Cortex of kidney (tissue), 1 donor: ENCODE measurements at places on chromosomes 4 and X.

DNA sequence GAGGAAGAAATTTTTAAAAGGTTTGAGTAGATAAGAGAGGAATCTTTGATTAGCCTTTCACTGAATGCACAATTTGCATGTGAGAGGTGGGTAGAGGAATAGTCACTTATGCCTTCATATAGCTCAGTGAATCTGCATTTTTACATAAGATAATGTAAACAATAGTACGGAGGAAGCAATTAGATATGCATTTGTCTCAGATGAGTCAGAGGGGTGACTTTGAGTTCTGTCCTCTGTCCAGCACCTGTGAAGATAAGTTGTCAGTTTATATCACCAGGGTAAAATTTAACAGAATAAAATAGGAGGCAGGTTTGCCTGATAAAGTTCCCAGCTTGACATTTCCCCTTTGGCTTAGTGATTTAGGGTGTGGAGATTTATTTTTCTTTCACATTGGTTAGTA is 841.9 kb downstream of the PCDH18 start:
- DNase-seq: no peak

DNA sequence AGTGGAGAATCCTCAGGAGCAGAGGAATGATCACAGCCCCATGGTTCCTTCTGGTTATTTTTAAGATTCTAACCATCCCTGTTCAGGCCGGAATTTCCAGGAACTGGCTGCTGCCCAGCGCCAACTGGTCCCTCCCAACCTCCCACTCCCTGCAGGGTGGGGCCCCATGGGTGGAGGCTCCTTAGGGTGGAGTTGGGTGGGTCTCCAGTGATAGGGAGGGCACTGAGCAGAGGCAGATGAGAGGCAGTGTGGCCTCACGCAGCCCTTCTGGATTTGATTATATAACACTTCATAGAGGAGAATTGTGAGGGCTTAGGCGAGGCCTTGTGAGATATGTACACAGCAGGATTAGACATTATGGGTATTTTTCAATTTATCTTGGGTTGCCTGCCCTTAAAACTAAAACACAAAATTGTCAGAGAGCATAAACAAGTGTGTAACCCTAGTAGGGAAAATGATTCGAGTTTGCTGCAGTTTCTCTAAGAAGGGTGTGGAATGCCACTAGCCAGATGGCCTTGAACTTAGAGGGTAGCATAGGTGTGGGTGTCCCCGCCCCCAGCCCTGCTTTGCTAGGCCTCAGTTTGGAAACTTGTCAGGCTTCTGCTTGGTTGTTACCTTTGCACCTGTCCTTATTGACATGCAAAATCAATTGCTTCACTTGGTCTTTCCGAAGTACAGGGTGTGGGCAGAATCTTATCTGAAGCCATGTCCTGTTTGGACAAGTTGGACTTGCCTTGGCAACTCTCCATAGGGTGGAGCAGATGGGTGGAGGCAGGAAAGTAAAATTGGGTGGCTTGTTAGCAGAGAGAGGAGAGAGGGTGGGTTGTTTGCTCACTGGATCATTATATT is 9.4 kb downstream of the KLF3 start:
- no peak for DNase-seq

- no peak for DNase-seq
Measured at GRCh38 chr4:120709991-120710390, 212.5 kb downstream of the PRDM5 start.

DNA sequence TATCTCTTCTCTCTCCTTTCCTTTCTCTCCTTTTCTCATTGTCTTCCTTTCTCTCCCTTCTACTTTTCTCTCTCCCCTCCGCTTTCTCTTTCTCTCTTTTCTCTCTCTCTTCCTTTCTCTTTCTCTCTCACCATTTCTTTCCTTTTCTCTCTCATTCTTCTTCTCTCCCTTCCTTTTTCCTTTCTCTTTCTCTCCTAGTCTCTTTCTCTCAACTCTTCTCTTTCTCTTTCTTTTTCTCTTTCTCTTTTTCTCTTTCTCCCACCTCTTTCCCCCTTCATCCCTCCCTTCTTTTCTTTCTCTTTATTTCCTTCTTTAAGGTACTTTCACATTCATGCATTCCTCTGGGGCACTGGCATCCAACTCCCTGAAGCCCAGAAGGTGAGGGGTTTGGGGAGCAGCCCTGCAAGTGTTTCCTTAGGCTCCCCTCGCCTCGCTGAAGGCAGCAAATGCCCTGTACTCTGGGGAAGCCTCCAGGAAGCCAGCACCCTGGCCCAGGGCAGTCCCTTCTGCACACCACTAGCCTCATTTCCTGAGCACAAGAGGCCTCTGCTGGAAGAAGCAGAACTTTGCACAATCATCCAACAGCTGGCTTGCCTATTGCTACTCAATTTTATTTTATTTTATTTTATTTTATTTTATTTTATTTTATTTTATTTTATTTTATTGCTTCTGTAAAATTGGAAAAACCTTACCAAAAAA is 124.2 kb downstream of the NFKB1 start:
- no peak for DNase-seq

DNA sequence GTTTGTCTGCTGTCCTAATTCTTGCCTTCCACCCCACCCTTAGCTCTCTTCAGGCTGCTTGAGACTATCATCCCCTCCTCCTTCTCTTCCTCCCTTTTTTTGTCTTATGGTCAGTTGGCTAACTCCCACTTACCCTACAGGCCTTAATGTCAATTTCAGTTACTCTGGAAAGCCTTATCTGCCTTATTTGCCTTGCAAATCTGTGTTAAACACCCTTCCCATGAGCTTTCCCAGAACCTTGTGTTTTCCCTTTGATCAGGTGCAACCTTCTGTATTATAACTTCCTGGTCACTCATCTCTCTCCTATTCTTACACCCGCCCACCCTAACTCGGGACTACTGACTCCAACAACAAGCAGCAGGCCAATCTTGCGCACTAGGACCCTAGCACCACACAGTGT is 74.8 kb downstream of the COX18 start:
- no peak for DNase-seq

- no peak for DNase-seq
Measured at GRCh38 chr4:140743194-140743931, 12.8 kb downstream of the TBC1D9 start.

GRCh38 chr4:140170299-140170698 is 16.3 kb upstream of the MAML3 start:
- no peak for DNase-seq

DNA sequence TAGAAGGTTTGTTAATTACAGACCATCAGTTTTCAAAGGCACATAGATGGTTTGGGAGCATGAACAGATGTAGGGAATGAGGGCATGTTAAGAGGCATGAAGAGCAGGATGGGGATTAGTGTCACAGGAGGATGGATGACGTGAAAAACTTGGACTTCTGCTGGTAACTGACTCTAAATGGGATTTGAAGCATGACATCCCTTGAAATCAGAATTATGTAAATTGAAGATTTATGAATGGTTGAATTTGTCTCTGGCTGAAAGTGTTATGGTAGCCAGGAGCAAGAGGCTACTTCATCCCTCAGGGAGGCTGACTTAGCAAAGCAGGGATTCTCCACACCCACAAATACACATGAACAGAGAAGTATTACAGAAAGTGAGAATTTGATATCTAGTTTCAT is 454.6 kb downstream of the MAGEB5 start:
- no peak for DNase-seq

DNA sequence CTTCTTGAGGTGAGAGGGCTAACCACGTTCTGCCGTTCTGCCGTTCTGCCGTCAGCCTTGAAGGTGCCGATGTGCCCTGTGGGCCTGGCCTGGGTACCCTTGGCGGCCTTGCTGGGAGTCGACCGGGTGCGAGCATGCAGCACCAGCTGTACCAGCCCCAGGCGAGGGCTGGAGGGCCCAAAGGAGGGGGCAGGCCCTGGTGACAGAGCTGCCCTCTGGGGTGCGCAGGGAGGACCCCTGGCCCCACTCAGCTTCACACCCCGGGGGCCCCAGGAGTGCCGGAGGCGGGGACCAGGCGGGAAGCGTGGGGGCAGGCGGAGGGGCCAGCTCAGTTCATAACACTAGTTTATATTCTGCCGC is 22.1 kb downstream of the UVSSA start:
- DNase-seq: no peak

DNA sequence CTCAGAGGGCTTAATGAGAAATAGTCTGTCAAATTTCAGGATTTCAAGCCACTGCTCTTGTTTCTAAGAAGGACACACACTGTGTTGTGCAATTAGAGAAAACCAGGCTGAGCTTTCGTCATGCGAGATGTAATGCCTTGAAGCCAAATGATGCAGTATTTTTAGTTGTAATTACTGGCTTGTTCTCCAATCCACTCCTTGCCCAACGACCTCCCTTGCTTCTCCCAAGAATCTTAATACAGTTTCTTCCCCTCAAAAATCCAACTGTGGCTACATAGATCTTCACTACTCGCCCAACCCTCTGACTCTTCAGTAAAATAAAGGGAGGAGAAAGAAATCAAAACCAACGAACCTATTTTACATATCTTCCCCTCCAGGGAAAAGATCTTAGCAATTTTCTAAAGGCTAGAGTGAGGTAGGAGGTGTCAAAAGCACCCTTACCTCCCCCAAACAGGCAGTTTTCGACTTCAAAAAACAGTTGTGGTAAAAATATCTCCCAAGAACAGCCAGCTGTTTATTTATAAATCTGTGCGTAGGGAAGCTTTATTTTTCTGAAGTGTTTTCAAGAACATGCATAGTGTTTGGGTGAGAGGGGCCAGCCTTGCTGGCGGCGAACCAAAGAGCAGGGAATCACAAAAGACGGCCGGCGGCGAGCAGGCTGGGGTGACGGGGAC is 68.7 kb downstream of the MGST2 start:
- DNase-seq: no peak

GRCh38 chr4:1326751-1327525 is 20.1 kb upstream of the UVSSA start:
- no peak for DNase-seq

DNA sequence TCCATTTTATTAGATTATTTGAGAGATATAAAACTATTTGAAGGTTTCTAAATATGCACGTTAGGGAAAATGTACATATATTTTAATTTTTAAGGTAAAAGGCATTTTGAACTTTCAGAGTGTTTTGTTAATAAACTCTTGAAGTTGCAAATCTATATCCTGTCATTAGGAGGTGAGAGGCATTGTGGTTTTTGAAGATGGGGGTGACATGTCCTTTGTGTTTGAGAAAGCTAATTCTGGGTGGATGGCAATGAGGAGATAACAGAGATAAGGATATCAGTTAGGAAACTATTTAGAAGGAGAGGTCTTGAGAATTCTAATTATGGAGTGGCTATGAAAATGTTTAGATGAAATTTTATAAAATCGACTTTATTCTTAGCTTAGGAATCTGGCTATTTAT is 6.1 kb downstream of the STIM2 start:
- no peak for DNase-seq

DNA sequence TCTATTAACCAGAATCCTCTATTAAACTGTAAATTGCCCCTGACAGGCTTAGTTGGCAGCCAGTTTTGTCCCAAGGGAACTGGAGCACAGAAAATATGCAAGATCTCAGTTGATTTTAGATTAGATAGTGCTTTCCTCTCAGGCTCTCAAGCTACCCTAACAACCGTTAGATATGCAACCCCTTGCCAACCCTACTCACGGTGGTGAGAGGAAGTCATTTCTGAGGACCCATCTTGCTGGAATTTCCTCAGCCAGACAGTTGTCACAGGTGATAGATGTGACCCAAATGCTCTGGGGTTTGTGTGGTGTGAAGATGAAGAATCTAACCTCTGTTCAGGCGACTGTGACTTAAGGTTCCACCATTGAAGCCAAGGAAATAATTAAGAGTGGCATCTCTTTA is 447.1 kb downstream of the MID1IP1 start:
- DNase-seq: no peak

- no peak for DNase-seq
Measured at GRCh38 chr4:16386711-16387320, 160.5 kb upstream of the TAPT1 start.

- DNase-seq: no peak
Measured at GRCh38 chrX:84123585-84123984, 64.4 kb downstream of the RPS6KA6 start.

- no peak for DNase-seq
Measured at GRCh38 chrX:110614596-110614995, 181.0 kb downstream of the CHRDL1 start.

DNA sequence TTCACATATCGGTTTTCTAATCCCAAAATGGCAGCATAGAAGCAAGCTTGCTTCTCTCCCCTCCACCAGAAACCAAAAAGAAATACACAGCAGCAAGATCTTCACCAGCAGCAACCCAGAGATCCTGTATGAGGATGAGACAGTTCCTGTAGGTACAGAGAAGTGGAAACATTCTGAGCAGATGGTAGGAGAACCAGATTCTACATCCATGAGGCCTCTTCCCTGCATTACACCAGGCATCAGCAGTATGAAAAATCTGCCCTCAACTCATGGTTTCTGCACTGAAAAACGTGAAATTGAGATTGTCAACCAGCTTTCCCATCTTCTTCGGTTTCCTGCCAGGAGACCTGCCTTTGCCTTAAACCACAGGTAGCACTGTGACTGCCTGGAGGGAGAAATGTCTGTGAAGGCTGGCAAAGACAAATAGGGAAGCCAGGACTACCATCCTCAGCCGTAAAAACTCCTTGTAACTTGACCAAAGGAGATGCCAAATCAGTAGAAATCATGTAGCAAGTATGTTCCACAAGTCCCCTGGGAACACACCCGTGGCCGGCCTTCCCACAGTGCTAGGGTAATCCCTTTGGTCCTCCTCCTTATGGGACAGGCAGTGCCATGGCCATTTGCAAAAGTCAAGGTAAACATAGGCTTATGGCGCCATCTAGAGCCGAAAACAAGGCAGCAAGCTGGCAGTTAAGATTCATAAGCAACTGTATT is 24.0 kb upstream of the MTHFD2L start:
- no peak for DNase-seq

DNA sequence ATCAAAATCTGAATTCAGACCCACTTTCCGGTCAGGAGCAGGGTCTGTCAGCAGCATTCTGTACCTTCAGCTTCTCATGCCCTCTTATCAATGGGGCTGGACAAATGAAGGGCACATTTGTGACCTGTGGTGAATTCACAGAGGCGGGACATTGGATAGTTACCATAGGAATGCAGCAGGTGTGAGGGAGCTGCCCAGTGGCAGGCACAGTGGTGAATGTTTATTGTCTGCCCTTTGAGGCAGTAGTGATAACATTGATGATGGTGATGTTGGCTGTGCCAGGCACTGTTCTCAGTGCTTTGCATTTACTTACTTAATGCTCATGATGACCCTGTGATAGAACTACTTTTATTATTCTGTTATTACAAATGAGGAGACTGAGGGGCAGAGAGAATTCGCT is 101.2 kb upstream of the KIT start:
- DNase-seq: no peak

- no peak for DNase-seq
Measured at GRCh38 chr4:187073820-187074219, 350.2 kb upstream of the FAT1 start.

GRCh38 chr4:98939892-98940298 is 11.0 kb upstream of the EIF4E start:
- no peak for DNase-seq

- no peak for DNase-seq
Measured at GRCh38 chrX:72540318-72540717, 32.3 kb downstream of the HDAC8 start.

GRCh38 chr4:1260418-1261106 is 11.6 kb upstream of the CTBP1 start:
- no peak for DNase-seq

GRCh38 chr4:174869339-174869738 is 40.3 kb upstream of the GLRA3 start:
- DNase-seq: no peak

GRCh38 chr4:139606579-139607501 is 50.8 kb upstream of the SETD7 start:
- DNase-seq: no peak
